ENCODE measurements at places on chromosomes 6 and 20. TPM values are rescaled to one million over a fixed set of nuclear protein-coding genes. Genes with fewer than 3 reads are reported as not detected.

The PROKR2 gene
- 5.9 TPM for total RNA-seq

The DYNLT1 gene
- total RNA-seq, result 138 TPM

The TNFRSF6B gene
- total RNA-seq, result not detected

The SOD2 gene
- 78.1 TPM for total RNA-seq

The CASS4 gene
- total RNA-seq, result 0.38 TPM

The CST2 gene
- total RNA-seq, result 2.6 TPM

DNA sequence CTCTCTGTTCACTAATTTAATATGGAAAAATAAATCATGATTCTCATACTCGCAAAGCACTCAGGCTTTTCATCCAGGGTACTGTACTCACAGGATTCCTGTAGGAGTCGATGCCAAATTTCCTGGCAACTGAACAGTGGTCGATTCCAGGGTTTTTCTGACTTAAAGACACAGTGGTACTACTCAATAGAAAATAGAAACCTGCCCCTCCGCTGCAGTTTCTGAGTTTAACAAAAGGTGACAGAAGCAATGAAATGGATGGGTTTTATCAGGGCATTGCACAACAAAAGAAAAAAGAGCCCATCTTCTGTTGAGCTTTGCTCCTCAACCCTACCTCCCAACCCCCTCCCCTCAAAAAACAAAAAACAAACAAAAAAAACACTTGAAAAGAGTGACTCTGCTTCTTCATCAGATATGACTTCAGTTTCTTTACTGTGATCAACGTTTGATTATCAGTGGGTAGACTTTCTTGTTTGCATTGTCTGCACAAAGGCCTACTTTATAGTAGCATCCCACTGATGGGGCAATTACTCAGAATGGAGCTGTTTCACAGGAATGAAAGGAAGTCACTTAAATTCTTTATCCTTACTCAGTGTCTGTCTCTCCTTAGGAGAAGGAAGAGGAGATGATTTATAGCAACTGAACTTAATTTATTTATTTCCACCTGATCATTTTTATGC lies 96.2 kb upstream of the FOXO3 start:
- no peak overlapping the region for H3K4me3 ChIP-seq
- peaks cover 23% of the 10 kb centered on the region for H3K4me1 ChIP-seq
- no peak overlapping the region for H3K27ac ChIP-seq

DNA sequence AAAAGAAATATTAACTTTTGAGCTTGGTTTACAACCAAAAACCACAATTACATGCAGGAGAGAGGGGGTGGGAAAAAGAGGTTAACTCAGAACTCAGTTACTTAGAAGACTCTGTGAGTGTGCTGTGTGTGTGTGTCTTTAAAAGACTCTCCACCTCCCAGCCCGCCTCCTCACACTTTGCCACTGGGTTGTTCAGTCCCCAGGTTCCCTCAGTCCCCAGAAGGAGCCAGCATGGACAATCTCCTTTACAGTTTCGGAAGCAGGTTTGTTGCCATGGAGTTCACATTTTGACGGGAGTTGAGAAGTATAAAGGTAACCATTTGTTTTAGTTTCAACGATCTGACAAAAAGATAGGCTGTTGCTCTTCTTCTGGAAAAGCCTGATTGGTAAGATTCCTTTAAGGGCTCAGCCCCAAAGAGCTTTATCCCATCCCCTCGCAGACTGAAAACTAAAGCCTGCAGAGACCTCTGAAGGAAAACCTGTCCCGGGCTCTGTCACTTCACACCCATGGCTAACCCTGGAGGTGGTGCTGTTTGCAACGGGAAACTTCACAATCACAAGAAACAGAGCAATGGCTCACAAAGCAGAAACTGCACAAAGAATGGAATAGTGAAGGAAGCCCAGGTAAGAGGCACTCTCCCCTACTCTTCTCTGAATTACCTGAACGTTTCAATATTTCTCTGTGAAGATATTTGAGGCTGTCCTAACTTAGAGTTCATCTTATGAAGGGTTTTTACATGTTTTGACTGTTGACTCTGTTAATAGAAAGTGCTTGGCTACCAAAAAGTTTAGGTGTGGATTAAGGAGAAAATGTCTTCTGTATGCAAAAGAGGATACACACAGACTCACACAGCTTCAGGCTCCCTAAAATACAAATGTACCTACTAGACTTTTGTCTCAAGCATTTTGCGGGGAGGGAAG lies at the start of gene SPTLC3:
Gene SPTLC3, plus strand, starts transcription at position 212 of the 921 bp plus-strand sequence. Its CDS starts 296 bp downstream, at position 508.
- H3K27ac ChIP-seq, result peak within 1 kb of the TSS; percentile 97
- H3K4me3 ChIP-seq, result peak within 1 kb of the TSS; percentile 87
- no peaks in the 10 kb centered on the region for H3K27me3 ChIP-seq
- no peak for DNase-seq
- H3K36me3 ChIP-seq, result no peaks in the 10 kb centered on the region

DNA sequence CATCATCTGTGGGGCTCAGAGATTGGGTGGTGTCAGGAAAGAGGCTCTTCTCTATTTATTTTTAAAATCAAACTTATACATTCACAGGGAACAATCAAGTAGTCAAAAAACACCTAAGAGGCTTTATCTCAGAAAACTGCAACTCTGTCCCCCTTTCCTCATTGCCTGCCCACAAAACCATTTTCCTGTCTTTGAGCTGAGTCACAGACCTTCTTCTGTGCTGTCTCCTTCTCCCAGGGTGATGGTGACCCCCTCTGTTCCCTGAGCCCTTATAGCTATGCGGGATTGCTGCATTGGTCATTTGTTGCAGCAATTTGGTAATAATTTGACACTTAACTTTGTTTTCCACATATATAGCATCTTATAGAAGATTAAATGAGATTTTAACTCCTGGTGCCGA lies 195.2 kb upstream of the PROKR2 start:
- no peak overlapping the region for H3K4me3 ChIP-seq
- H3K4me1 ChIP-seq, result no peaks in the 10 kb centered on the region
- H3K27me3 ChIP-seq, result peaks cover 3% of the 10 kb centered on the region
- no peak overlapping the region for H3K27ac ChIP-seq
- H3K36me3 ChIP-seq, result no peaks in the 10 kb centered on the region

DNA sequence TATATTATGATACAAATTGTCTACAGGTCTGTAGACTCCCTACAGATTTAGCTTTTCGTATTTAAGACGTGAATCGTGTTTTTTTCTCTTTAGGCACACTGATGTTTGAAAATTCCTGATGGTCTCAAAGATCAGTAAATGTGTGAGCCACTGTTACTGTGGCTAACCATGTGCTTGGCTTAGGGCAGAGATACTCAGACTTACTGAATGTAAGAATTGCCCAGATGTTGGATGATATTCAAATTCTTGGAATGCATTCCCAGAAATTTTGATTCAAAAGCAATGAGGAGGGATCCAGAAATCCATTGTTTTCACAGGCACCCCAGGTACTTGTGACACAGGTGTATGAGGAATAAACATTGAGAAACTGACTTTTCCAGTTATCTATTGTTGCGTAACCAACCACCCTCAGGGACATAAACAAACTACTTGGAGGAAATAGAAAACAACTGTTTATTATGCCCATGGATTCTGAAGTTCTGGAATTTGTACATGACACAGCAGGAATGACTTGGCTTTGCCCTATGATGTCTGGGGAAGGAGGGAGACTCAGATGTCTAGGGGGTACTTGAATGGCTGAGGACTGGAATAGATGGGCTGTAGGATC lies 339.6 kb upstream of the CITED2 start:
- no peak overlapping the region for H3K4me3 ChIP-seq
- H3K27ac ChIP-seq, result no peak overlapping the region
- peaks cover 7% of the 10 kb centered on the region for H3K4me1 ChIP-seq
- DNase-seq, result no peak
- no peaks in the 10 kb centered on the region for H3K36me3 ChIP-seq

DNA sequence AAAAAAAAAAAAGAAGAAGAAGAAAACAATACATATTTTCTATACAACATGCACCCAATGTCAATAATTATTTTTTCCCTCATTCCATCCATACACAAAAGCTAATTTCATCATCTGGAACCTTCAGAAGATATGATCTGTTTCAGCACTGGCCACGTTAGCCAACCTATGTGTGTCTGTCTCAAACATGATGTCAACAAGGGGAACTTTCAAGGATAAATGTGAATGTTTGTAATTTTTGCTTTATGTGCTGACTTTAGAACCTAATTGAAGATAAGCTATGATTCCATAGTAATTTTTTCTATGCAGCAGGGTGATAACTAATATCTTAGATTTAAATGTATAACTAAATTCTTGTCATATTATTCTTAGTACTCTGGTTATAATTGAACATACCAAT lies 37.9 kb downstream of the IPCEF1 start:
- H3K4me3 ChIP-seq, result no peak overlapping the region
- no peaks in the 10 kb centered on the region for H3K36me3 ChIP-seq
- H3K4me1 ChIP-seq, result peaks cover 31% of the 10 kb centered on the region
- no peak for DNase-seq
- H3K27ac ChIP-seq, result peak overlapping the region; percentile 80

DNA sequence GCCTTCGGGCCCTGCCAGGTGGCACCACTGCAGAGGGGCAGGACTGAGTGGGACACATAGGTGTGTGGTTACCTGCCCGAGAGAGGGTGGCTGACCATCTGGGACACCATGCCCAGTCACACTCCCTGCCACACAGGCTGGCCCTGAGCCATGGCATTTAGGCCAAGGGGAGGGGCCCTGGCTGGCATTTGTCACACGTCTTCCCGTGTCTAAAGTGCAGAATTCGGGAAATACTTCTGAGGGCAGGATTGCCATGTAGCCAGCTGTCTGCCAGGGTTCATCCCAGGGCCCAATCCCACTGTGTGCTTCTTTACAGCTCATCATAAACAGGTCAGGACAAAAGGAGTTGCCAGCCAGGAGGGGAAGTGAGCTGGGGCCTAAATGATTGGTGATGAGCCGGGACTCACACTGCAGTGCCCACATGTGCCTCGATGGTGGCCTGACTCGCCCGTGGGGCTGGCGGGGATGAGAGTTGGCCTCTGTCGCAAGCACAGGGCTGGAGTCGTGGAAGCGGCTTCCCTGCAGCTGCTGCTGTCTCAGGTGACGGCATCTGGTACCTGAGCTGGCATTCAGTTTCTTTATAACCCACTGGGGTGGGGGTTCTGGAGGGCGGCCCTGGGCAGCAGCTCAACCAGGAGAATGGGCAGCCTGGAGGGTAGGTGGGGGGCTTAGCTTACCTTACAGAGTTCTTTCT lies 5.9 kb upstream of the UNC93A start:
- H3K4me1 ChIP-seq, result peaks cover 19% of the 10 kb centered on the region
- peak; percentile 47 for DNase-seq
- H3K27me3 ChIP-seq, result peaks cover 7% of the 10 kb centered on the region
- no peak overlapping the region for H3K27ac ChIP-seq
- no peaks in the 10 kb centered on the region for H3K36me3 ChIP-seq

GRCh38 chr6:149013586-149014344 lies 266.9 kb downstream of the UST start:
- H3K27me3 ChIP-seq, result no peaks in the 10 kb centered on the region
- H3K4me3 ChIP-seq, result no peak overlapping the region
- no peaks in the 10 kb centered on the region for H3K36me3 ChIP-seq
- H3K27ac ChIP-seq, result no peak overlapping the region

DNA sequence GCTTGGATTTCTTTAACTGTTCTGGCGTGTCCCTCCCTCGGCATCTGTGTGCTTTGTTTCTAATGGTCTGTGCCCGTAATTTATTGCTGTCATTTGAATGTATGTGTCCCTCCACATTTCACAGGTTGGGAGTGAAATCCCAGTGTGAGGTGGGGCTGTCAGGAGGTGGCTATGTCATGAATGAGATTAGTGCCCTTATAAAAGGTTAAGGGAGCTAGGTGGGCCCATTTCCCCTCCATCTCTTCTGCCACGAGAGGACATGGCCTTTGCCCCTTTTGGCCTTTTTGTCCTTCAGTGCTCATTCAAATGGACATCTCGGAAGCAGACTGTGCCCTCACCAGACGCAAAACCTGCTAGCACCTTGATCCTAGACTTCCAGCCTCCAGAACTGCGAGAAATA lies 96.3 kb downstream of the LAMP5 start:
- peaks cover 14% of the 10 kb centered on the region for H3K27me3 ChIP-seq
- peaks cover 3% of the 10 kb centered on the region for H3K4me1 ChIP-seq
- no peak overlapping the region for H3K4me3 ChIP-seq
- no peak overlapping the region for H3K27ac ChIP-seq

Data from type B pancreatic cell (in vitro differentiated cells).